ENCODE measurements at places on chromosomes 2 and 18. TPM values are rescaled to one million over a fixed set of nuclear protein-coding genes. Genes with fewer than 3 reads are reported as not detected.

Gene ABCB11
- polyA plus RNA-seq: 0.04 TPM

DNA sequence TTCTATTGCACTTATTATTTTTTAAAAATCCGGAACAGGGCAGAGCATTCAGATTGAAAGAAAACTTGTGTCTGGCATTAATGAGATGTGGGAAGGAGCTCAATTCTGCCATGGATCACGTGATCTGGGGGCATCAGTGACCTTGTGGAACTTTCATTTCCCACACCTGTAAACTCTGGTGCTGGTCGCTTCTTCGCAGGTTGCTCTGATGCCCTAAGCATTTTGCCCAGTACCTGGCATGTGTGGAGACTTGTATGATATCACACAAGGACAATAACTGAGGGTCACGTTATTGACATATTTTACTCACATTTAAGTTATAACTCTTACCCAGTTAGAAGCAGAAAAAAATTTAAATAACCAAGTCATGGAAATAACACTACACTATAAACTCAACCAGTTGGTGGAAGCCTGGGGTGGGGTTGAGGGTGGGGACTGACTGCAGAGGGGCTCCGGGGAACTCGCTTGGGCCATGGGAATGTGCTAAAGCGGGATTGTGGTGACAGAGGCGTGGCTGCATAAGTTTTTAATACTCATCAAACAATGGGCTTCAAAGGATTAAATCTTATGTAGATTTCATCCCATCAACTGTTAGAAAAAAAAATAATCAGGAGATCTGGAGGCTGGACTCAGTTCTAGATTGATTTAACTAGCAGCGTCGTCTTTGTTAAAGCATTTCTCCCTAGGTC, 36.5 kb downstream of the ST3GAL5 start:
- DNase-seq: no peak

DNA sequence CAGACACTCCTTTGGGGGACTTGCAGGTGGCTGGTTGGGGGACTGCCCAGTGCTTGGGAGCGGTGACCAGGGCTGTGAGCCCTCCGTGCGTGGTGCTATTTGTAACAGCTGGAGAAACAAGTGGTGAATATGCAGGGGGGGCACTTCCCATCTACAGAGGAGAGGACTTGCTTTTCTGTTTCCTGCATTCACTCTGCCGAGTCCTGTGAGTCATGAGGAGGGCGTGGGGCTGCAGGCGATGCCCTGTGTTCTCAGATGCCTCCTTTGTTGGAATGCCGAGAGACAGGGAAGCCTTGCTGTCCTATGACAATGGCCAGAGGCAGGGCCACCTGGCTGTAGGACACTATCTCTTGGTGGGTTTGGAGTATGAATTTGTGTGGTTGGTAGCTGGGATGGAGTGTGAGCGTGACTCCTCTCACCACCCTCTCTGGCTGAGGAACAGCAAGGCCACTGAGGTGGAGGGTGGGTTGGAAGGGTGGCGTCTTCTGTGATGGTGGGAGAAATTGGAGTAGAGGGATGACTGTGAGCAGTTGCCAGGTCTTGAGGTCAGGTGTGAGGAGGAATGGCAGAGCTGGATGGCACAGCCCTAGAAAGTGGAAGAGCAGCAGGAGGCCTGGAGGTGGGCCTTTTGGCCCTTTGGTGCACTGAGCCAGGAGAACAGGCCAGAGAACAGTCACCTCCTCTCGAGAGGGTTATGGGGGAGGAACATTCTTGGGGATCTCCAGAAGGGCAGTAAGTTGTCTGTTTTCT, 24.3 kb downstream of the FHOD3 start:
- no peak for DNase-seq

GRCh38 chr2:167960089-167960747, 287.2 kb downstream of the STK39 start:
- DNase-seq: no peak

DNA sequence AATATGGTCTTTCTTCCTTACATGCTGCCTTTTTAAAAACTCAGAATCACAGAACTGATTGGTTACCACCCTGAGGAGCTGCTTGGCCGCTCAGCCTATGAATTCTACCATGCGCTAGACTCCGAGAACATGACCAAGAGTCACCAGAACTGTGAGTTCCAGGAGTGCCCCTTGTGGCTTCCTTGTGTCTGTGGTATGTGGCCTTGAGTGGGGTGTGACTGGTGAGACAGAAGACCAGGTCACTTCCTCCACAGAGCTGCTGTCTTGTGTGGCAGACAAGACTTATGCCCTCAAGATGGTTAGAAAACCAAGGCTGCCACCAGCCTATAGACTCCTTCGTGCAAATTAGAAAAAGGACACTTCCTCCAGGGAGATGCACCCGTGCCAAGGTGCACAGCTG, 72.6 kb downstream of the EPAS1 start:
- DNase-seq: no peak

GRCh38 chr2:96824079-96824870, 8.2 kb downstream of the CNNM3 start:
- DNase-seq: no peak

- no peak for DNase-seq
Observed at GRCh38 chr2:203804764-203805485, 62.6 kb upstream of the CTLA4 start.

Gene CFAP221
- polyA plus RNA-seq: 13.6 TPM

DNA sequence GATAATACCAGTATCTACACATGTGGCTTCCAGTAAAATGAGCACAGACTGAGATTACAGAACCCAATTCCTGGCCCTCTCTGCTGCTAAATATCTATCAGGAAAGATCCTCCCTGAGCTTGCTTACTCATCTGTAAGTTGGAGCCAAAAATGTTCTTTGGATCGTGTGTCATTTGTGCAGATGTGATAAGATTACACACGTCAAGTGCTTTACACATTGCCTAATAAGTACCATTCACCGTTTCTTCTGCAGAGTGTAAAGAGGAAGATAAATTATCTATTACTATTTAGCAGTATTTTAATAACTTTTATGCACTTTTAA, 23.2 kb upstream of the SLC20A1 start:
- no peak for DNase-seq

GRCh38 chr2:241531161-241531722, 22.9 kb upstream of the STK25 start:
- no peak for DNase-seq

- peak; percentile 51 for DNase-seq
Observed at GRCh38 chr2:85743304-85743978, 10.3 kb upstream of the ATOH8 start.

GRCh38 chr18:31097666-31098065, 4.6 kb downstream of the DSC2 start:
- no peak for DNase-seq

- peak; percentile 63 for DNase-seq
Observed at GRCh38 chr2:119756837-119757236, 2.9 kb upstream of the PTPN4 start.

Gene FBXO15
- polyA plus RNA-seq: 7.1 TPM

GRCh38 chr2:17506736-17507616, 11.3 kb downstream of the RAD51AP2 start:
- DNase-seq: no peak

DNA sequence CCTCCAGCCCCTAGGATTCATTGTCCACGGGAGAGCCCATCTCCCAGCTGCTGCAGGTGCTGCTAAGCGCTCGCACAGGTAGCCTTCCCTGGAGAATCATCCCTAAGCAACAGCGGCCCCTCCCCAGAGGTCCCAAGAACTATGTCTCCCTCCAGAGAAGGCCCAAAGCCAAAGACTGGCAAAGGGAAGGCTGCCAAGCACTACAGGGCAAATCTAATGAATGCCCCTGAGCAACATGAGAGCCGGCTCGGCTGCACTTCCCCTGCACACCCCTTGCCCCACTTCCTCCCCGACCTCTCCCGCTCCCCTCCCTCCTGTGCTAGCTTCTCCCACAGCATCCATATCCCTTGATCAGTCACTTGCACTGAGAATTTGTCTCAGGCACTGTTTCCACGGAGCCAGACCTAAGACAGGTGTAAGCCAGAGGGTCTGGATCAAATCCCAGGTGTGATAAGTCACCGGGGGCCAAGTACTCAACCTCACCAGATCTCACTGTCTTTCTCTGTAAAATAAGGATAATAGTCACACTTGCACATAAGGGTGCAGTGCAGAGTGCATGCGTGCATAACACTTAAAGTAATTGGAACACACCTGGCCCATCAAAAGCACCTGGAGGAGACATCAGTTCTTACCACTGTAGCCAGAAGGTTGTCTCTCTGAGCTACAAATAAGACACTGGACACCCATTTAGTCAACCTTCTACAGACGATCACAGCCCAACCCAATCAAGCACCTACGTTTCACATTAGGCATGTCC, 20.1 kb upstream of the COL6A3 start:
- DNase-seq: no peak

Gene NMUR1
- 0.73 TPM for polyA plus RNA-seq
